ENCODE measurements at places on chromosomes 7 and 10.
A peak's percentile ranks its signal among the peaks of the same experiment; 100 is the strongest.

DNA sequence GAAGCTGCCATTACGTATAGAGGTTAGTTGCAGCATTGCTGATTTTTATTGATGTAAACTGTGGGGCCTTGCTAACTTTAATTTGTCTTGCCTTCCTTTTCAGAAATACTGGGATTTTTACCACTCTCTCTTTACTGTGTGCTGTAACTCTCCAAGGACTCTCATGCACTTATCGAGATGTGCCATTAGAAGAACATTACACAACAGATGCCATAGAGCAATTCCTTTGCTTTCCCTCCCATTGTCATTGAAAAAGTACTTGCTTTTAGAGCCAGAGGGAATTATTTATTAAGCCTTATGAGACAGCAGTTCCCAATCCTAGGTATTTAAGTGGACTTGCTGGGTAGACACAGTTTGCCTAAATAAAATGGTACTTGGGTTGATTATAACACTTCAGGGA, 51.7 kb downstream of the ASB4 start:
- no peak for DNase-seq

DNA sequence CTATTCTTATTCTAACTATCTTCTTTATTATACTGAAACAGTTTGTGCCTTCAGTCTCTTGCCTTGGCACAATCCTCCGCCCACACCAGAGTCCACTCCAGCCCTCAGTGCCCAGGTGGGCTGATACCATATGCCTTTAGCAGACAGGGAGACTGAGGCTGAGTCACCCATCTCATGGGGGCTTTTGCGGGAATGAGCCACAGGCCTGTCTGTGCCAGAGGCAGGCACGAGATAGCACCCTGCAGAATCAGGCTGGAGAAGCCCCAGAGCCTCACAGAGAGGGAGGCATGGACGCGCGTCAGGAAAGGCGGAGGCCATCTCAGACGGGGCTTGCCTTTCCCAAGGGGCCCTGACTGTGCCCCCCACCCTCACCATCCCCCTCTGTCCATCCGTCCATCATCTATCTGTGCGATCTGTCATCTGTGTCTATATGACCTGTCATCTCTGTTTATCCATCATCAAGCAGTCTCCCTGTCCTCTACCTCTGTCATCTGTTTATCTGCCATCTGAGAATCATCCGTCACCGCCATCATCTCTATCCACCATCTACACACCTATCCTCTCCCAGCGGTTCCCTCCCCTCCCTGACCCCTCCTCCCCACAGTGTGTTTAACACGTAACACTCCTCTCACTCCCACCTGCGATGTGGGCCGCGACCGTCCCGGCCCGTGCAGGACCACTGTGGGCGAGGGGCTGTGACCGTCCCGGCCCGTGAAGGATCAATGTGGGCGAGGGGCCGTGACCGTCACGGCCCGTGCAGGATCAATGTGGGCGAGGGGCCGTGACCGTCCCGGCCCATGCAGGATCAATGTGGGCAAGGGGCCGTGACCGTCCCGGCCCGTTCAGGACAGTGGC, 7.3 kb upstream of the ADAP1 start:
- DNase-seq, result no peak

- DNase-seq, result no peak
Measured at GRCh38 chr7:30907527-30908267, 4.0 kb upstream of the AQP1 start.

DNA sequence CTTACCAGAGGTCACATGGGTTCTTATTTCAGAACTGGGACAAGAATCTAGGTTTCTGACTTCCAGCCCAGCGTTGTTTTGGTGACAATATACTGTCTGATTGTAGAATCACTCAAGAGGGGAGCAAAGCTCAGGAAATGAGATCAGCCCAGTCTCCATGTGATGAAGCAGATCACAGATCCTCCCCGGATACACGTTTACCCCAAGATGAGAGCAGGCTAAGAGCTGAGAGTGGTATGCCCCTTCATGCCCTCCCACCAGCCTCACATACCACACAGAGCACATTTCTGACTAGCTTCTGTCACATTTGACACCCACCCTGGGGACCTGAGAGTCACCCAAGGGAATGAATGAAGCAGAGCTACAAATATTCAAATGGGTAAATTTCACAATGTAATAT, 27.1 kb upstream of the PRKCQ start:
- no peak for DNase-seq

DNA sequence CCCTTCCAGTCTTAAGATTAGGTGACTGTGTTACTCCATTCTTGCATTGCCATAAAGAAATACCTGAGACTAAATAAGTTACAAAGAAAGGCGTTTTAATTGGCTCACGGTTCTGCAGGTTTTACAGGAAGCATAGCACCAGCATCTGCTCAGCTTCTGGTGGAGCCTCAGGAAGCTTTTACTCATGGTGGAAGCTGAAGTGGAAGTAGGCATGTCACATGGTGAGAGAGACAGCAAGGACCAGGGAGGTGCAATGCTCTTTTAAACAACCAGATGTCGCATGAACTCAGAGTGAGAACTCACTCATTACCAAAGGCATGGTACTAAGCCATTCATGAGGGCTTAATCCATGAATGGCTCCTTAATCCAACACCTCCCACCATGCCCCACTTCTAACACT, 34.0 kb upstream of the TMEM273 start:
- DNase-seq, result no peak

DNA sequence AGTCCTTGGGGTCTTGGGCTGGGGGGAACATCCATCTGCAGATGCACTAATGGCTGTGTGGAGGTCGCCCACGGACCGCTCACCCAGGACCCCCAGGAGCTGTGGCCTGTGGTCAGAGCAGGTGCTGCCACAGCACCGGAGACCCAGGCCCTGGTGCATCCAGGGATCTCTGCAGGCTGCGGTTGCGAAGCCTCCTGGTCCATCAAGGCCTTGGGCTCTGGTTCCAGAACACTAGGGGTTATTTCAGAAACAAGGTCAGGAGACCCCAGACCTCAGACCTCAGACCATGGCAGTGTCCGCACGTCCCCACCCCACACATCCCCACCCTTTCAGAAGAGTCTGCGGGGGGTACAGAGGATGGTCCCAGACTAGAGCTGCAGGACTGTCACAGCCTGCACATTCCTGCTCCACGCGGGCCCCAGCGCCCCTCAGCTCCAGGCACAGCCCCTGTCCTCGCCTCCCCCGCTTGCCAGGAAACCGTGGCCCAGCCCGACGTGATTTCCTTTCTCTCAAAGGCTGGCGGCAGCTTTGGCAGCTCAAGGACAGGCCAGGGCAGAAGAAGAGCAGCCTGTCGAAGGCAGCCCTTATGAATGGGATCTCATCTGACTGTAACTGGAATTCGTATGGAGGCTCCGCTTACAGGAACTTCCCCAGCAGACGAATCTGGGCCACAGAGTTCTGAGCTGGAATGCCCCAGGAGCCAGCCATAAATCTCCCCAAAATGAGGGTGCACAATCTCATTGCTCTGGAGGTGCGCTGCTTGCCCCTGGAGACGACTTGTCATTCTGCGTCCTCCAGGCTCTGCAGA, 136.2 kb upstream of the RET start:
- no peak for DNase-seq

- peak; percentile 4 for DNase-seq
Measured at GRCh38 chr7:28329661-28330363, 82.5 kb upstream of the CREB5 start.

DNA sequence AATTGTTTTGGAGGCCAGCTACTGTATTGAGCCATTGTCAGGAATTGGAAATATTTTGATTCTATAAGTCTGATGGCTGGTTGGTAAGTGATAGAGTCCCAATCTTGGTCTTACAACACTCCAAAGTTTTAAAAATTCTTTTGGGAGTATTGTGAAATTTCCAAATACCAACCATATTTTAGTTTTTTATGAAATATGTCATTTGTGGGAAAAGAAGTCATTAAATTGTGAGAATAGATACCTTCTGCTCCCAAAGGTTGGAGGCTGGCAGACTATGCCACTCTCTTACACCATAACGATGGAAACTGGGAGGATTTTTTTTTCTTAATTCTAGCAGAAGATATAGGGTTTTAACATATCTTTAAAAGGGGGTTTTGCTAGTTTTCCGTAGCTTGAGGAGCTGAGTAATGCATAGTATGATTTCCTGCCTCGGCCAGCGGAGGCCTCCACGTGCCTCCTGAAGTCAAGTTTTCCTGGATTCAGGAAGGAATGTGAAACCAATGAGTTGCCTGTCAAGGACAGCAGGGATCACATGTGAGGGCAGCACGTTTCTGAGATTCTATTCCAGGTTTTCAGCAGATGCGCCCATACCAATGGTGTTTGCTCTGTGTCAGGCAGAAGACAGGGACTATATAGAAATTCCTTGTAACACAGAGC, 92.2 kb upstream of the LAMB4 start:
- DNase-seq, result peak; percentile 54

- DNase-seq, result no peak
Measured at GRCh38 chr7:39987641-39988347, 37.7 kb downstream of the CDK13 start.

DNA sequence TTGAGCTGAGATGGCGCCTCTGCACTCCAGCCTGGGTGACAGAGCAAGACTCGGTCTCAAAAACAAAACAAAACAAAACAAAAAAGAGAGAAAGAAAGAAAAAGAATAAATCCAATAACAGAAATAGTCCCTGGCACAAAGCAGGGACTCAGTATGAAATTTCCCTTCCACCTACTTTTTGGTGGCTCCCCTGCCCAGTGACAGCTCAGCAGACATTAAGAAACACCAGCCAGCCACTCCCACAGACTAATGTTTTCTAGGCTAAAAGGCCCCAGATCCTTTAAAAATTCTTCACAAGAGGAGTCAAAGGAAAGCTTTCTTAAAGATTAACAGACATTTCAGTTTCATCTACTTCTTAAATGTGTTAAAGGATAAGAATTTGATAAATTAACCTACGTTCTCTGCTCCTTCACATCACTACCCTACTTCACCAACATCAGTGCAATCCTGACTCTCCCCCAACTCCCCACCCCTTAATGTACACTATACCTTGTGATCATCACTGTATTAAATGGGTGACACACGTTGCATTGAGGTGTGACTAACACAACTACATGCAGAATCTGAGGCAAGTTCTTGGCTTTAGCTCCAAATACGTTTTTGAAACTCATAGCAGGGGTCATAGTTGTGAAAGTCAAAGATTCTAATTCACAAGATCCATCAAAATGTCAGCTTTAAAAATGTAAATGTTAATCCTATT, 114.5 kb upstream of the CAV2 start:
- no peak for DNase-seq

DNA sequence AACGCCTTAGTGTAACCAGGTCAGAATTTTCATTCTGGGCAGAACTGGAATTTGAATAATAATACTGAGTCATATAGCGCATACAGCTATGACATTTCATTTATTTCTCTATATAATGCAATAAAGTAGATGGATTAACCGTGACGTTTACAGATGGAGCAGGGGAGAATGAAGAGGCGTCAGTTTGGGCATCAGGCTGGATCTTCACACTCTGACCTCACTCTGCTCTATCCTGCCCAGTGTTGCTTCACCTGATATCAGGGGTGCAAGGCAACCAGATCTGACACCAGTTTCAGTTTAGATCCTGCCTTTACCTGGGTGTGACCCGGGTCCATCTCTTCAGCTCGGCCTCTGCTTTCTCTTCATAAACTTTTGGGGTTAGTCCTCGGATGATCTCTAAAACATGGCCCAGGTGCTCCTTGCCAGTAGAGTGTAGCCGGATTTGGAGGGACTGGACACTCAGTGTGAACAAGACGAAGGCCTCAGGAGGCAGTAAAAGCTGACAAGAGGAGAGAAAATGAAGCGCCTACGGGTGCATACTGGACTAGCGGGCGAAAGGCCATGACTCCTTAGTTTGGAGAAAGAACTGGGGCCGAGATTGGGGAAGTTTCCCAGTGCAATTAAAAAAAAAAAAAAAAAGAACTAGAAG, 1.4 kb upstream of the ZYX start:
- no peak for DNase-seq

GRCh38 chr7:1100834-1101562, 13.1 kb downstream of the GPER1 start:
- no peak for DNase-seq

- DNase-seq, result no peak
Measured at GRCh38 chr10:25839683-25840082, 94.3 kb upstream of the MYO3A start.

DNA sequence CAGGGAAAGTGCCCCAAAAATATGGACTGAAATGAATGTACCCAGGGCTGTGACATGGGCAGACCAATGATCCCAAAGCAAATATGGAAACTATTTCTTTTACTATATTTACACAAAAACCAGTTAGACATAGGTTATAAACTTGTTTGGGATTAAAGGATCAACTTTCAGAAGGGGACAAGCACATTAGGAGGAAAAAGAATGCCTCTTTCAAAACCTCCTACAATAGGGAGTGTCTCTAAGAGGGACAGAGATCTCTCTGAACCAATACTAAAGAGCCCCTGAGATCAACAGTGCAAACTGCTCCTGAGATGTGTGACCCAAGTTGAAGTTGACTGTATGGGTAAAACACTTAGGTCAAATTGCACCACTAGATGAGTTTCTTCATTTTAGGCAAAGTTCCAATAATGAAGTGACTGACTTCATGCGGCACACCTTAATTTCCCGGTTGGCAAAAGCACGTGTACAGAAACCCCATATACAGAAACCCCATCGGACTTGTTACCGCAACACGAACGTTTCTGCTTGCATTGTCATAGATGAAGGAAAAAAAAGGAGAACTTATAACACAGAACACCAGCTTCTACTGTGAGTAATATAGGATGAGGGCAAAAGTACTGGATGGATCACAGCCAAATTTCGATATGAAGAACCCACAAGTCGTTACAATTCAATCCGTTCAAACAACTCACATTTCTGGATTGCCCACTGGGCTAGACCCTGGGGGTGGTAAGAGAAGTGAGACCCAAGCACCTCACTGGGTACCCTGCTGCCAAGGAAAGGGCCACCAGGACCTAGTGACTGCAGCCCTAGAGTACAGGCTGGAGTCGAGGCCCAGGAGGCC, 4.3 kb downstream of the SVIL start:
- DNase-seq, result no peak

DNA sequence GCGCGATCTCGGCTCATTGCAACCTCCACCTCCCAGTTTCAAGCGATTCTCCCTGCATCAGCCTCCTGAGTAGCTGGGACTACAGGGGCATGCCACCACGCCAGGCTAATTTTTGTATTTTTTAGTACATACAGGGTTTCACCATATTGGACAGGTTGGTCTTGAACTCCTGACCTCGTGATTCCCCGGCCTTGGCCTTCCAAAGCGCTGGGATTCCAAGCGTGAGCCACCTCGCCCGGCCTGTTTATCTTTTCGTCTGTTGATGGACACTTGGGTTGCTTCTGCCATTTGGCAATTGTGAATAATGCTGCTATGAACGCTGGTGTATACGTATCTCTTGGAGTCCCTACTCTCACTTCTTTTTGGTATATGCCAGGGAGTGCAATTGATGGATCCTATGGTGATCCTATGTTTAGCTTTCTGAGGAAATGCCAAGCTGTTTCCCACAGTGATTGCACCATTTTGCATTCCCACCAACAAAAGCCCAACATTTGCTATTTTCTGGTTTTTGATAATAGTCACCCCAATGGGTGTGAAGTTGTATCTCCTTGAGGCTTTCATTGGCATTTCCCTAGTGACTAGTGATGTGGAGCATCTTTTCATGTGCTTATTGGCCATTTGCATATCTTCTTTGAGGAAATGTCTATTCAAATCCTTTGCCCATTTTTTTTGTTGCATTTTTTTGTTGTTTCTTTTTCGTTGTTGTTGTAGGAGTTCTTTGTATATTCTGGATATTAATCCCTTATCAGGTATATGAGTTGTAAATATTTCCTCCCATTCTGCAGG, 3.5 kb downstream of the ANTXRL start:
- no peak for DNase-seq

GRCh38 chr7:103729026-103729425, 260.4 kb downstream of the RELN start:
- no peak for DNase-seq

GRCh38 chr10:77244286-77244685, 393.3 kb downstream of the KCNMA1 start:
- no peak for DNase-seq
